Astrocyte of the cerebellum (primary cell): ENCODE measurements at places on chromosomes 11 and 22.

DNA sequence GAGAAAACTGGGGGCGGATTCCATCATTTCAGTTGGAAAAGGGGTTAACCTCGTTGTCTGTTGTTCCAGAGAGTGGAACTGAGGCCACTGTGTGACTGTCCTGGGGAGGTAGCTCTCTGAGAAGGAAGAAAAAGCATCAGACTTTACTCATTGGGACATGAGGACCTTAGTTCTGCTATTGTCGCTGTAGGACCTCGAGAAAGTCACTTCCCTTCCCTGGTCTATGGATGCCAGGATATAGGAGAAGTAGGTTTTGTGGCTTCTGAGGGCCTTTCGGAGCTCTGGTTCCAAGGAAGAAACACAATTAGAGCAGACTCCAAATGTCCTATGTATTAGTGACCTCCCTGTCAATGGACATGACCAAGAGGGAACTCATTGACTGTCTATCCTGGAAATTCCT is 6.2 kb downstream of the MYO18B start:
- no peak for DNase-seq

DNA sequence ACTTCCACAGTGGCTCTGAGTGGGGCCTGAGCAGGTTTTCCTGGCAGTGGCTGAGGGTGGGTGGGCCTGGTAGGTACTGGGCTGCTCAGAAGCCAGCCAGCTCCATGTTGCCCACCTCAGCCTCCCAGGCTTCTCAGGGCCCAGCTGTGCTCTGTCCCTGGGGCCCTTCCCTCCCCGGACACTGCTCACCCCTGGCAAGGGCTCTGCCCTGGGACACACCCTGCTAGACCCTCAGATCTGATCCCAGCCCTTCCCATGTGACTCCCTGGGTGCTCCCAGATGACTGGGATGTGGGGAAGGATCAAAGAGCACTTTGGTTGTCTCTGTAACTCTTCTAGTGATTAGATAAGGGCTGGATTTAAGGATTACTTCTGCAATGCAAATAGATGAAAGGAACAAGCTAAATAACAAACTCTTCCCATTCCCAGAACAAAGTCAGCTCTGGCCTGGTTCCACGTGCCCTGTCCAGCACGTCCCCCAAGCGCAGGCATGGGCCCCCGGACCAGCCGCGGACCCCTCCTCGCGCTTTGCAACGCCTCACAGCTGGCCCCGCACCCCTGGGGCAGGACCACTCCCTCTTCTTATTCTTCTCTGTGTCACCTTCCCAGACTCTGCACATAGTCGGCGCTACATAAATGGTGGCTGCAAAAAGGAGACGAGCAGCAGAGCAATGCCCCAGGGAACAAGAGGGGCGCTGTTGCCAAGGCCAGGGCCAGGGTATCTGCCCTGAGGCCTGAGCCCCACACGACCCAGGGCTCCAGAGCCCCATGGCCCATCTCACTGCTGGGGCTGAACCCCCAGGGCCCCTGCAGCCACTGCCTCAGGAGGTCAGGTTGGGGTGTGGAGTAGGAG is 5.7 kb upstream of the KRTAP5-6 start:
- DNase-seq = no peak

DNA sequence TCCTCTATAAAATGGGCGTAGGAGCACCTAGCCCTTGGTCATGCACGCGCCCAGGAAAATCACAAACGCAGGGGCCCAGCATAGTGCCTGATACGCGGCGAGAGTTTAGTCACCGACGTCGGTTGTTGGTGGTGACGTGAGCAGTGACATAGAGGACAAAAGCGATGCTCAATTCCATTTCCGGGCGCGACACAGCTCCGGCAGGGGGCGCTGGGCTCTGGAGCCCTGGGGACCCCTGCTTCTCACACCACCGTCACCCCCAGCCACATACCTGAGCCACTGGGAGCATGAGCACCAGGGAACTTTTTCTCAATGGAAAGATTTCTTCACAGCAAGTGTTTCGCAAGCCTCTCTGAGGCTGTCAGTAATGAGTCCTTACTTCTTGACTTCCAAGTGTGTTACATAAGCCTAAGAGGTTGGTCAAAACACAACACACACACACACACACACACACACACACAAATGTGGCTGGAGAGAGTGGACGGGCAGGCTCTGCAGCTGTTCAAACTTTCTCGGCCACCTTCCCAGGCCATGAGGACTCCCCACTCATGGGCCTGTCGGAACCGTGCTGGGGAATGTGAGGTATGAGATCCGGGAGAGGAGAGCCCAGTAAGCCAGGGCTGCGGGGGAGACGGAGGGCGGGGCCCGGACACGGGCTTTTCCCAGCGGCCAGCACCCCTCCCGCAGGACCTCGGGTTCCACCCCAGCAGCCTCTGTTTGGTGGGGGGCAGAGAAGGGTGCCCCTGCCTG is 36.9 kb upstream of the LINC01488 start:
- DNase-seq = no peak

- DNase-seq = no peak
These were observed 44.5 kb downstream of the SC5D start for GRCh38 chr11:121337078-121337477.

GRCh38 chr11:86245369-86246292 is 1.1 kb downstream of the EED start:
- no peak for DNase-seq

GRCh38 chr11:12706545-12707499 is 32.6 kb downstream of the TEAD1 start:
- no peak for DNase-seq

GRCh38 chr11:35169754-35170153 is 30.8 kb downstream of the CD44 start:
- DNase-seq = no peak

GRCh38 chr11:2521733-2522630 is 77.2 kb downstream of the KCNQ1 start:
- no peak for DNase-seq

DNA sequence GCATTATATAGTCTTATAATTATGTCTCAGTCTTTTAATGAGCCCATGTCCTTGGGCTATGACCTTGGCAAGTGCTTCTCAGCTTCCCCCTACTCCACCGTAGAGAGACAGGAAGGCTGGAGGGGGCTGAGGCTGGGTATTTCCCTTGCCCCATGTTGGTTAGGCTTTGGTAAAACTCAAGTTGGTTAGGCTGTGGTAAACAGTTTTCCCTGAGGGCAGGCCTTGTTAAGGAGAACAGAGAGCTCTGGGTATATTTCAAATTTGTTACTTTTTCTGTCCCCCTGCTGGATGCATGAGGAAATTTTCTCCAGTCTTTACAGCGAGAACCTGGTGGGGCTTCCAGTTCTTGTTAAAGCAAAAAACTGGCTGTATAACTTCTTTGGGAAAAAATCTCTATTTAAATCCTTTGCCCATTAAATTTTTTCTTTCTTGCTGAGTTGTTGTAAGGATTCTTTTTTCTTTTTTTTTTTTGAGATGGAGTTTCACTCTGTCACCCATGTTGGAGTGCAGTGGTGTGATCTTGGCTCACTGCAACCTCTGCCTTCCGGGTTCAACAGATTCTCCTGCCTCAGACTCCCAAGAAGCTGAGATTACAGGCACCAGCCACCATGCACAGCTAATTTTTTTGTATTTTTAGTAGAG is 12.2 kb upstream of the DCHS1 start:
- DNase-seq = peak; percentile 18

GRCh38 chr11:12195768-12196167 is 85.4 kb downstream of the MICAL2 start:
- no peak for DNase-seq

- no peak for DNase-seq
These were observed 40.5 kb upstream of the NFAM1 start for GRCh38 chr22:42472671-42473070.

- peak; percentile 28 for DNase-seq
These were observed 28.5 kb downstream of the LRRC74B start for GRCh38 chr22:21074102-21074715.

GRCh38 chr22:41524809-41525449 is 19.3 kb downstream of the POLR3H start:
- DNase-seq = no peak

GRCh38 chr11:44606472-44606871 is 41.0 kb downstream of the CD82 start:
- DNase-seq = no peak

DNA sequence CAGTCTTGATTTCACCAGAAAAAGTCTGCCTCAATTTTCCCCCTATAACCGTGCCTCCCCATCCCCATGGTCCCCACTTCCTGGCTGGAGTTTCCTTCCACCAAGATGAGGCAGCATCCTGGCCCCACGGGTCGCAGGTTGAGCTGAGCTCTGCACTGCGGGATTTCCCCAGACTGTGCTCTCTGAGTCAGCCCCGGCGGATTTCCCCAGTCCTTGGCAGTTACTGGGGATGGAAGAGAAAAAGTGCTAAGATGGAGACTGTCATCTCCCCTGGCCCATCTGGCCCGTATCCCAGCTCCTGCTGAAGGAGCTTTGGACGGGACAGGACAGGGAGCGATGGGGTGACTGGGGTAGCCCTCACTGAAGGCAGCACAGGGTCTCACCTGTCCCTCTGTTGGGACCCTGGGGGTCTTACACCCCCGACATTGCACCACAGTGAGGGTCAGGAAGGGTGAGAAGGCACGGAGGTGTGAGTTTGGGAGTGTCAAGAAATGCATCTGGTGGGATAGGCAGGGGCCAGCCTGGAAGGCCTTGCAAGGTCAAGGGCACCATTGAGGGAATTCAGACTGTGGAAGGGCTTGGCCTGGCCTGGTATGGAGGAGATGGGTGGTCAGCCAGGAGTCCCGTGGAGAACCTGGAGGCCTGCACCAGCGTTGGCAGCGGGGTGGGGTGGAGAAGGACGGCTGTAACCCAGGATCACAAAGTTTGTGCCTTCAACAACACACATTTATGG is 36.5 kb downstream of the NADSYN1 start:
- DNase-seq = no peak

DNA sequence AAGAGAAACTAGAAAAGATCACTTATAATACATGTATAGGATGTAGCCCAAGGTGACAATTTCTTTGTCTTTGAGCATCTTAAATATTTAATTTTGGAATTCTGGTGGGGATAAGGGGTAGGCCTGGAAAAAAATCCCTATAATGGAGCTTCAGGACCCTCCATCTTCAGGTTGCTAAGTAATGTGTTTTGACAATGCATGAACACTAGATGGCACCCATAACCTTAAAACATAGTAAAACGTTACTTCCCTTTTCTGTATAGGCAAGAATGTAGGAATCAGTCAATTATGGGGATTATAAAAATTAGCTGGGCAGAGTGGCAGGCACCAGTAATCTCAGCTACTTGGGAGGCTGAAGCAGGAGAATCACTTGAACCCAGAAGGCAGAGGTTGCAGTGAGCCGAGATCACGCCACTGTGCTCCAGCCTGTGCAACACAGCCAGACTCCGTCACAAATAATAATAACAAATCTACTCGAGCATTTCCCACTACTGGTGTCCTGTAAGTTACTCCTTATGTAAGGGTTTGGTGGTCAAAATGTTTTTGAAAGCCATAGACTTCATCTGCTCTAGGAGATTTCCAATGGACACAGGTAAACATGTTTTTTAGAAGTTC is 541.9 kb upstream of the CCDC90B start:
- peak; percentile 32 for DNase-seq
